ENCODE measurements at places on chromosomes 7 and 10. TPM values are rescaled to one million over a fixed set of nuclear protein-coding genes. Genes with fewer than 3 reads are reported as not detected.

Gene WEE2
- not detected for total RNA-seq

Gene CHAT
- not detected for total RNA-seq

Gene LRRC4
- not detected for total RNA-seq

Gene GATA3
- total RNA-seq: 2.7 TPM

Gene ASB10
- total RNA-seq: not detected

Gene NPFFR1
- total RNA-seq: 0.02 TPM

Gene KCP
- total RNA-seq: 1.6 TPM

Gene GHRHR
- total RNA-seq: not detected

Gene ANTXRL
- total RNA-seq: not detected

Gene GRM3
- not detected for total RNA-seq

Gene PRLHR
- not detected for total RNA-seq

Gene PNPLA8
- 12.9 TPM for total RNA-seq

Gene EPHA1
- 29.9 TPM for total RNA-seq

Gene PNLIPRP3
- not detected for total RNA-seq

Gene PSD
- total RNA-seq: 9.7 TPM

Gene MLXIPL
- 79.4 TPM for total RNA-seq

Gene SMO
- total RNA-seq: 12.8 TPM

Gene ATRNL1
- total RNA-seq: 1.3 TPM

Gene GDF10
- not detected for total RNA-seq

Gene SOSTDC1
- total RNA-seq: 0.20 TPM

Gene MMD2
- total RNA-seq: not detected

Gene WDR86
- total RNA-seq: not detected

Gene NEBL
- total RNA-seq: 16.6 TPM

Gene OR13A1
- not detected for total RNA-seq

Gene RAB19
- 2.6 TPM for total RNA-seq

Gene PLEKHA8
- 13.6 TPM for total RNA-seq

Gene POLR2J2
- 6.2 TPM for total RNA-seq

Gene ZNF853
- total RNA-seq: 0.05 TPM

Gene AKR1C4
- total RNA-seq: not detected

Gene CYP51A1
- 85.7 TPM for total RNA-seq

Gene GCK
- total RNA-seq: 0.34 TPM

Gene TLX1
- not detected for total RNA-seq

Gene BCAP29
- total RNA-seq: 43.2 TPM

Gene C10orf67
- total RNA-seq: not detected

Gene KIAA1217
- total RNA-seq: 7.8 TPM

Gene HOXA4
- total RNA-seq: 2.0 TPM

Gene ZMIZ2
- 91.3 TPM for total RNA-seq

Gene PRF1
- total RNA-seq: 6.4 TPM

Gene STN1
- 74.7 TPM for total RNA-seq

Gene IL15RA
- total RNA-seq: 10.5 TPM

Gene BAMBI
- 6.2 TPM for total RNA-seq

Gene NKX6-2
- not detected for total RNA-seq

Gene TMEM130
- total RNA-seq: not detected

Gene ANKRD30A
- not detected for total RNA-seq

Gene PKD1L1
- 0.17 TPM for total RNA-seq

Gene TFPI2
- 0.15 TPM for total RNA-seq

Gene NME8
- not detected for total RNA-seq

Gene HMX2
- total RNA-seq: not detected

Gene LMOD2
- total RNA-seq: not detected

Gene TAS2R4
- 1.2 TPM for total RNA-seq

Gene C10orf62
- total RNA-seq: 0.32 TPM
